A549 treated with dexamethasone at 1 μM for 4 hours (cell line): ENCODE measurements at places on chromosomes 11 and 22. TPM values are rescaled to one million over a fixed set of nuclear protein-coding genes. Genes with fewer than 3 reads are reported as not detected.

BIRC3 gene
- total RNA-seq, result 50.5 to 70.0 TPM (median 57.4 TPM) in 5 replicates

CRYBB3 gene
- total RNA-seq, result 0.11 to 0.20 TPM in 2 of 5 replicates, not detected in the others

MAP6 gene
- total RNA-seq, result 1.4 to 2.3 TPM (median 1.7 TPM) in 5 replicates

CD3E gene
- not detected in 5 replicates for total RNA-seq

TRPC6 gene
- 0.49 to 0.77 TPM (median 0.52 TPM) in 5 replicates for total RNA-seq

MIOX gene
- total RNA-seq, result 0.07 TPM in 1 of 5 replicates, not detected in the others

SLC29A2 gene
- total RNA-seq, result 6.1 to 9.8 TPM (median 9.1 TPM) in 5 replicates

CELSR1 gene
- total RNA-seq, result 23.5 to 37.7 TPM (median 35.7 TPM) in 5 replicates

KCNJ5 gene
- total RNA-seq, result 0.06 to 0.21 TPM in 2 of 5 replicates, not detected in the others

NUDT8 gene
- total RNA-seq, result 8.5 to 12.6 TPM (median 11.3 TPM) in 5 replicates
